ENCODE measurements at places on chromosomes 3 and 15.

DNA sequence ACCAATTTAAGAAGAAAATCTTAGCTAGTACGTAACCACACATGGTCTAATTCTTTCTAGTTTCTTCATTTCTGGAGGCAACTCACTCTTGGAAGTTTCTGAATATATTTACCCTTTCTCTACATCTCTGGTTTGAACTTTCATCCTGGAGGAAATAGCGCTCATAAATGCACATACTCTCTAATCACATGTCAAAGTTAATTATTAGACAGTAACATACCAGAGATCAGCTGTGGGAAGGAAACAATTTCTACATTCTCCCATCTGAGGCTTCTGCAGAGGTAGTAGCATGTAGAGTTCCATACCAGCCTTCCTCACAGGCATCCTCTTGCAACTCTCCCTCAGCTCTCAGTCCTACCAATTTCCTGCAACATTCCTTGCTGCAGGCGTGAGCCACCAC lies 132.5 kb downstream of the RBPMS2 start:
- no peak for DNase-seq

DNA sequence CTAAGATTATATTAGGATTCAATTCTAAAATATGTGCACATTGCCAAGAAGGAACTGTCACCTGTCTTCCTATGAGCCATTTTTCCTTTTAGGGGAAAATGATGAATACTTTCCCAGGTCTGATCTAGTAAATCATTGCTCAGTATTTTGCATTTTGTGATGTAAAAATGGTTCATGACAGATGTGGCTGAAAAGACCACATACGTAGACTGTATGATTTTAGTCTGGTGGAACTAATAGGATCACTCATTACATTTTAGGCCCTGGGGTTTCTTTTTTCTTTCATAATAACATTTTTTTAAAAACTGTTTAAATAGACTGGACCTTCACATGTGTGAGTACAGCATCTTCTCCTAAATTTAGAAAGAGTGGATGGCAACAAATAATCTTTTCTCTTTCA lies 201.7 kb upstream of the MLF1 start:
- DNase-seq: no peak

DNA sequence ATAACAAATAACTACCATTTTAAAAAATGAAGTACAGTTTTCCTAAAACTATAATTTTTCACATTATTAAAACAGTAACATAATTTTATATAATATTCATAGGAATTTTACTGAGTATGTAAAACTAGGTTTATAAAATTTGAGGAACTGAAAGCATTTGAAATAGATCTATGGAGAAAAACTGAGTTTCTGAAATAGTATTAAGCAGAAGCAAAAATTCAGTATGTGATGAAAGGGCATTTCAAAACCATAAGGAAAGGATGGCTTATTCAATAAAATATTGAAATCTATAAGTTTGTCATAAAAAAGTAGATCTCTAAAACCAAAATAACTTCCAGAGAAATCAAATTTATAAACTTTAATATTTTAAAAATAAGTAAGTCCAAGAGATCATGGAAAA lies 53.4 kb downstream of the GBE1 start:
- no peak for DNase-seq

GRCh38 chr3:147015334-147015733 lies 391.0 kb downstream of the ZIC4 start:
- DNase-seq: no peak

GRCh38 chr3:53674582-53674981 lies 171.6 kb downstream of the CHDH start:
- DNase-seq: no peak

GRCh38 chr15:27983496-27983895 lies 115.6 kb downstream of the OCA2 start:
- DNase-seq: no peak

Data from SK-N-DZ (cell line).